Stimulated activated CD4-positive, alpha-beta T cell treated with anti-CD3 and anti-CD28 coated beads, TNF-alpha, amount 100 ng/mL, for 24 hours (primary cell): ENCODE measurements at places on chromosomes 6 and 20.

GRCh38 chr20:32511358-32512046 lies 73.6 kb downstream of the NOL4L start:
- no peak for DNase-seq

- no peak for DNase-seq
Measured at GRCh38 chr6:83221889-83222479, 28.8 kb downstream of the RWDD2A start.

GRCh38 chr6:158765499-158766068 lies 53.6 kb downstream of the EZR start:
- no peak for DNase-seq

GRCh38 chr6:6406715-6407070 lies 86.2 kb upstream of the F13A1 start:
- no peak for DNase-seq

DNA sequence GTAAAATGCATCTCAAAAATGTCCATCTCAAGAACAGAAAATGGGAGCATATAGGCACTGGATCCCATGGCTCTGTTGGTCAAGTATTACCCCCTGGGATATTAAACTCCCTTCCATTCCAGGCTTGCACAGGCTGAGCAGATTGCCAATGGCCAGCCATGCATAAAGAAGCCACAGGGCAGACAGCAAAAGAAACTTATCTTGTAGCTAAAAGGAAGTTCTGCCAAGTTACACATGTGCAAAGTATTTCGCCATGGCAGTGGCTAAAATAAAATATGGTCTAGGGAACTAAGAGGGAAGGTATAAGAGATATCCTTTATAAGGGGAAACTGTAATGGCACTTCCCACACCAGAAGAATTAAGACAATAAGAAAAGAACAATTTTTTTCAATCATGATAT lies 415.6 kb upstream of the BTBD3 start:
- DNase-seq, result no peak

GRCh38 chr20:9306521-9306920 lies 207.9 kb upstream of the LAMP5 start:
- no peak for DNase-seq

GRCh38 chr6:42279144-42279781 lies 61.6 kb upstream of the MRPS10 start:
- DNase-seq, result no peak

DNA sequence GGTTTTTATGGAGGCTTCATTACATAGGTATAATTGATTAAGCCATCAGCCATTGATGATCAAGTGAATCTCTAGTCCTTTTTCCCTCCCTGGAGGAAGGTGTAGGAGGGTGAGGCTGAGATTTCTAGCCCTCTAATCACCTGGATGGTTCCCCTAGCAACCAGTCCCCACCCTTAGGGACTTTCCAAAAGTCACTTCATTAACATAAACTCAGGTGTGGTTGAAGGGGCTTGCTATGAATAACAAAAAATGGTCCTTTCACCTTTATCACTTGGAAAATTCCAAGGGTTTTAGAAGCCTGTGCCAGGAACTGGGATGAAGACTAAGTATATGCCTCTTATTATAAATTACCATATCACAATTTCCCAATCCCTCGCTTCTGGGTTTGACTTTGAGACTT lies 40.4 kb downstream of the SMPDL3A start:
- DNase-seq, result no peak

DNA sequence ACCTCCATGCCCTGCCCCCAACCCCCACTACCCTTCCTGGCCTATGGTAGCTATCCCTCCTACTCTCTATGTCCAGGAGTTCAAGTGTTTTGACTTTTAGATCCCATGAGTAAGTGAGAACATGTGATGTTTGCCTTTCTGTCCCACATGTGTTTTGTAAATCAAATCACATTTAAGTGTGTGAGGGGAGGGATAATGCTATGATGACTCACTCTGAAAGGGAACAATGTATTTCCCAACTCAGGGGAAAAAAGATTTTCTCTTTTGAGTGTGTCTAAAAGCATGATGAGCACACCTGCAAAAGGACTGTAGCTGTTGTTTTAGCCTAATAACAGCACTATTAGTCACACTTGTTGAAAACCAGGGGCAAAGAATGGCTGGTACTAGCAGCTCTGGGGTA lies 193.7 kb downstream of the GJA10 start:
- no peak for DNase-seq

DNA sequence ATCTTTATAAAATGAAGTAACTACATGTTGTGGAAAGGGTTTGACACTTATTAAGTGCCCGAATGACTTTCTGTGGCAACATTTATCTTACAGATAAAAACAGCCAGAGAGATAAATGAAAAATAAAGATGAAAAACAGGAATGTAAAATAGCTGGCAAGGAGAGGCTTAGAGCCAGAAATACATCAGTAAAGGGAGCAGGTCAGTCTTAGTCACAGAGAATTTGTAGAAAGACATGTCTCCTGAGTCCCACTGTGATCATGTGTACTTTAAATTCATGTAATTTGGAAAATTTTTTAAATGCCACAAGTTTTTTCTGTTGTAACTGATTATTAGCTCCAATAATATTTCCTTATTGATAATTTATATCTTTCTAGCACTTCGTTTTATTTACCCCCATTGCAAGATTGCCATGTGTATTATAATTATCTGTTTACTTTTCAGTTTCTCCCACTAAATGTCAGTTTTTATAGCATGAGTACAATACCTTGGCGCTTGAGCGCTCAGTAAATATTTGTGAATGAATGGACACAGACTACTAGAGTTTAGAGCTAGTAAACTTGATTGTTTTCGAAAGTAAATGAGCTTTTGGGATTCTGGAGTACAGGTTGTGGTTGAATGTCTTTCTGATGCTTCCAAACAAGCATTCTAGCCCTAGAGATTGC lies 15.2 kb downstream of the TAB2 start:
- no peak for DNase-seq

- DNase-seq, result no peak
Measured at GRCh38 chr20:36173451-36173933, 19.0 kb downstream of the EPB41L1 start.

DNA sequence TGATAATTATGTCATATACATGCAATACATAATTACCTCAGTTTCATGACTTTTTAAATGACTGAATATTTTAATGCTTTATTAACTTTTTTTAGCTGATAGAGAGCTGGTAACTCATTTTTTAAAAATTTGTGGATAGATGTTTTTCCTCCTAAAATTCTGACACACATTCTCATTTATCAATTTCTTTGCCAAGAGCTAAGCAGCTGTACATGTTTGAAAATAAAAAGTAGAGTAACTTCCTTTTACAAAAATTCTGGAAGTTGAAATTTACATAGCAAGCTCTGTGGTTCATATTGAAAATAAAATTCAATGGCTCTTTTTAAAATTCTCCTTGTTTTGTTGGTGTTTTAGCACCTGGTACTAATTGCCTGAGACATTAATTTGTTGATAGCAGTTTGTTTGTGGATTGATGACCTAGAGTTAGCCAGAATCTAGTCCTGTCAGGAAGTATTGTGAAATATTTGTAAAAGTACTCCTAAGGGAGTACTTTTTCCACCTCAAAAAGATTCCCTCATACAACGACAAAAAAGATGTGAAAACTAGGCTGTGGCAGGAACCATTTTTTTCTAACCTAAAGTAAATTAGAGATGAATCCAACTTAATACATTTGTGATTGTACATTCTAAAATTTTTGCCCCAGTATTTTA lies 621.8 kb downstream of the BCKDHB start:
- DNase-seq, result no peak

- DNase-seq, result no peak
Measured at GRCh38 chr6:126268092-126268491, 71.8 kb upstream of the CENPW start.

GRCh38 chr20:5196149-5196548 lies 69.3 kb downstream of the CDS2 start:
- no peak for DNase-seq

- DNase-seq, result no peak
Measured at GRCh38 chr6:160207618-160208017, 51.0 kb downstream of the SLC22A2 start.

DNA sequence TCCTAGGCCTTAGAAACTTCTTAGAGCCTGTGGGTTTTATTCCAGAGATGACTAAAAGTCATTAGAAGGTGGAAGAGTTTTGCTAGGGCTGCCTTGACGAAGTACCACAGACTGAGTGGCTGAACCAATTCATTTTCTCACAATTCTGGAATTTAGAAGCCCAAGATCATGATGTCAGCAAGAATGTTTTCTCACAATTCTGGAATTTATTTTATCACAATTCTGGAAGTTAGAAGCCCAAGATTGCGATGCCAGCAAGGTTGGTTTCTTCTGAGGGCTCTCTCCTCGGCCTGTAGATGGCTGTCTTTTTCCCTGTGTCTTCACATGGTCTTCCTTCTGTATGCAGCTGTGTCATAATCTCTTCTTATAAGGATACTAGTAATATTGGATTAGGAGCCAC lies 672.9 kb upstream of the MARCKS start:
- DNase-seq, result no peak

- no peak for DNase-seq
Measured at GRCh38 chr20:52779125-52779524, 193.0 kb upstream of the TSHZ2 start.

DNA sequence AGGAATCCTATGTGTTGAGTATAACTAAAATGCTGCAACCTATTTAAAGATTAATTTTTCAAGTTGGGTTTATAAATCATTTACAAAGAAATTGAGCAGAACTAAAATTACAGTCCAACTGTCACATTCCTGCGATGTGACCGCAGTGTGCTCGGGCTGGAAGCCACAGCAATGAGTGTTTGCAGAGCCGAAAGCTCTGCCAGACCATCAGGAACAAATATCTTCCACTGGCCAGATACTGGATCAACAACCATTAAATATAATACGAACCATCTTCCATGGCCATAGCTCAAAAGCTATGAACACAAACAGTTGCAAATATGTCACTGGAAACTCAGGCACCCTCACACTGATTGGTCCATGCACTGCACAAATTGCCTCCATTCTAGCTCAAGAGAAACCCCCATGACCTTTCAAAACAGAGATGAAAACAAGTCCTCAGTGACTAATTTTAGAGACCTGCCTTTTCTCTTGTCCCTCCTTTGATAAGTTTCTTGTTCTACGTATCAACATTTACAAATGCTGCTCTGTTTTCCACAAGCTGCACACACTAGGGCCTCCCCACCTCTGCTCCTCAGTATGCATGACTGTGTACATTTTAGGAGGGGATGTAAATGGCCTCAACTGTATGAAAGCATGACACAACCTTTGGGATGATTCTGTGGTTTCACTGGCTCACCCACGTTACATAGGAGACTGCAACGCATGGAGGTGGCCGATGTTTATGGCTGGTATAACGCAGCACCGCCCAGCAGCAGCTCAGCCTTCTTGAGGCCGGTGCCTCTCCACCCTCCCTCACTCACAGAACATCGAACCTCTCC lies 171.7 kb downstream of the WDR27 start:
- DNase-seq, result no peak

DNA sequence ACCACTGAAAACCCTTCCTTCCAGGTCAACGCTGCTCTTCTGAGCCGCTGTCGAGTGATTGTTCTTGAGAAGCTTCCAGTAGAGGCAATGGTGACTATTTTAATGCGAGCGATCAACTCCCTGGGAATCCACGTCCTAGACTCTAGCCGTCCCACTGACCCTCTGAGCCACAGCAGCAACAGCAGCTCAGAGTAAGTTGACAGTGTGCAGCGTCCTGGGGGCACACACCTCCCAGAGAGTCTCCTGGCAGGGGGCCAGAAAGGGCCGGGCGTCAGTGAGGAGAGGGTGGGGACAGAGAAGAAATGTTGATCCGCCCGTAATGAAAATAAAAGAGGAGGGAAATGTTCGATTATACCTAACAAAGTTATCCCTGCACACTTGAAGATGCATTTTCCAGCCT lies 5.0 kb downstream of the WRNIP1 start:
- no peak for DNase-seq

DNA sequence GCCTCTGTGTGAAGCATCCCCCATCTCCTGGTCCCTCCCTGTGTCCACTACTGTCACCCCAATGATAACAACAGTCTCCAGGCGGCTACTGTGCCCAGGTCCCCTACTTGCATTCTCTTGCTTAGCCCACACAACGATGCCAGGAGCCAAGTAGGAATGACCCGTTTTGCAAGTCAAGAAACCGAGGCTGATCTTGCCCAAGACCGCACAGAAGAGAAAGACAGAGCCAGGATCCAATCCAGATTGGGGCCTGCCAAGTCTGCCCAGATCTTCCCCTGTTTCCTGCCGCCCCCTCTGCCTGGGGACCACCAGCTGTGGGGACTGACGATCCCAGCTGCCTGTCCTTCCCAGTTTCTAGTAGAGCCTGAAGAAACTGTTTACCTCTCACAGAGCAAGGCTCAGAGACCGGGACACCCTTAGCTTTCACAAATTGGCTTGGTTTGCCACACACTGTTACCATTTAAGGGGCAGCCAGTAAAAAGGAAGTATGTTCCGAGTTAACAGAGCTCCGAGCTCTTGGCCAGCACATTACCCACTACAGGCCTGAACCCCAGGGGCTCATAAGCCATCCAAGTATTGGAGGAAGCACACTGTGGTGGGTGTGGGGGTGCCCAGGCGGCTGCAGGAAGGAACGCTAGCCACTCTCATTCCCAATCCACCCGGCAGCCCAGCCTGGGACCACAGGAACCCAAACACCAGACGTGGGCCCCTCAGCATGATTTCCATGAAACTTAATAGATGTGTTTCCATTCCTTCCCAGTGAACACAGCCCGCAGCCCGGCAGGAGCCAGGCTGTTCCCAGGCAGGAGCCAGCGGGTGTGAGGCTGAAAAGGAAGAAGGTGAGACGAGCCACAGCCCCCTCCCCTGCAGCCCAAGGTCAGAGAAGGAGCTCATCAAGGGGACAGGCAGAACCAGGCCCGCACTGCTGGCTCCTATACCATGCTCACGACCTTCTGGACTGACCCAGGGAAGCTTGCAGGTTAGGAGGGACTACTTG lies 7.9 kb downstream of the KIAA1755 start:
- DNase-seq, result no peak

DNA sequence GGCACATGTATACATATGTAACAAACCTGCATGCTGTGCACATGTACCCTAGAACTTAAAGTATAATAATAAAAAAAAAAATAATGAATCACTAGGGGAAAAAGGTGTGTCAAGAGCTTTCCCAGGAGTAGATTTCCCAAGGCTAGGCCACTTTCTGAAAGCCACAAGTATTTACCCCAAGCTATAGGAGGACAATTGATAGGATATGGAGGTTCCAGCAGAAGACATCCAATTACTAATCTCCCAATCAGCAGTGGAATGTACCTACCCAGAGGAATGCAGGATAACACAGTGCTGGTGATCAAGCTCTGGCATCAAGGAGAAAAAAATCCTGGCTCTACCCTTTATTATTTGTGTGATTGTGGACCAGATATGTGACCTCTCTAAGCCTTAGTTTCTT lies 562.7 kb downstream of the RFPL4B start:
- no peak for DNase-seq

- DNase-seq, result no peak
Measured at GRCh38 chr6:110756817-110757216, 58.5 kb downstream of the CDK19 start.

DNA sequence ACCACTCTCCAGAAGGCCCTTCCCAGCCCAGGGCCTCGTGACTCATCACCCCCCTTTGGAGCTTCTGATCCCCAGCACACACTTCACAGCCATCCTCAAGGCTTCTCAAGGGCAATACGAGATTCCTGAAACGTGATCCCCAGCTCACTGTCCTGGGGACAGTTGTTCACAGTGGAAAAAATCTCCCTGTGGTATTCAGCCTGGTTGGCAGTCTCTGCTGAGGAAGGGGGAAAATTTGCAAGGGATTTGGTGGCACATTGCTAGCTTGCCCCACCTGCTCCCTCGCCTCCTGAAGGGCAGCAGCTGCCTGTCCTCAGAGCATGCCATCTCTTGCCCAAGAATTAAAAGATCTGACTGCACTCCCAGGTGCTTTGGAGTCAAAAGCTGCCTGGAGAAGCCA lies 20.7 kb upstream of the PKHD1 start:
- no peak for DNase-seq
